Activated CD4-positive, CD25-positive, alpha-beta regulatory T cell (primary cell): ENCODE measurements at places on chromosomes 16 and 17.
A peak's percentile ranks its signal among the peaks of the same experiment; 100 is the strongest.

DNA sequence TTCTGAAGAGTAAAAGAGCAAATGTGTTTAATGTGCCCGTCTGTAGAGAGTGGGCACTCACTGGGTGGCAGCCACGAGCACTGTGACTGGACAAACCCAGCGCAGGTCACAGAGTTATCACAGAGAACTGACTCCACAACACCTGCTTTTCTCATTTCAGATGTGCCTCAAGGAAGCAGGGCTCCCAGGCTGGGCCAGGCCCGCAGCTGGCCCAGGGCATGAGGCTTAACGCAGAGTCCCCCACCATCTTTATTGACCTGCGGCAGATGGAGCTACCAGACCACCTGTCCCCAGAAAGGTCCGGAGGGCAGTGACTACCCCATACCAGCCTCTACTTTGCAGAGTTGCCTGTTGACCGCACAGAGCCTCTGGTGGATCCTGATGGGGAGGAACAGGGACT is 11.9 kb downstream of the DNAAF8 start:
- DNase-seq, result no peak

GRCh38 chr16:88732172-88732960 is 26.1 kb downstream of the CTU2 start:
- DNase-seq, result no peak

GRCh38 chr17:1239210-1239609 is 31.0 kb upstream of the BHLHA9 start:
- DNase-seq, result no peak

GRCh38 chr17:46194393-46195216 is 1.4 kb upstream of the KANSL1 start:
- DNase-seq, result peak; percentile 9

DNA sequence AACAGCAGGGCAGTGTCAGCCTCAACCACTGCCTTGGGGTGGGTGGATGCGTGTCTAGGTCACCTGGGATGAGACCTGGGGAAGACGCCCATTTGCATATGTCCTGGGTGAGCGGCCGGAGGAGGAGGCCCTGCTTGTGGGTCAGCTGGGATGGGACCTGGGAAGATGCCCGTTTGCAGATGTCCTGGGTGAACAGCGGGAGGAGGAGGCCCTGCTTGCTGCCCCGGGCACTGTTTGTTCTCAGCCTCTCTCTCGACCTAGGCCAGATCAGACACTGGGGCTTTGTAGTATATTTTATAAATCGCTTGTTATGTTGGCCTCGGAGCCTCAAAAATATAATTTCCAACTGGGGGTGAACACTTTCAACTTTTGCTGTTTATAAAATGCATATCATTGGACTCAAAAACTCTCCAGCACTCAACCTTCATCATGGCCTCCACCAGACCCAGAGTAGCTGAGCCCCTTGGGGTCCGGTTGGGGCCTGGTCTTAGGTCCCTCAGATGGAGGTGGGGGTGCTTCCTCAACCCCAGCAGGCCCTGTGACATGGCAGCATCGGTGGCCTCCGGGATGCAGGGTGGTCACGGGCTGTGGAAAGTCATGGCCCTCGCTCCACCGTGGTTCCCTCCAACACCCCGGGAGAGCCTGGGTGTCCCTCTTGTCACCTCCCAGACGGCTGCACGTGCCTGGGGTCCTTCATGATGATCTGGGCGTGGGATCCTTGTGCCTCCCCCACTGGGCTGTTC is 17.3 kb downstream of the DBNDD1 start:
- DNase-seq, result no peak

- no peak for DNase-seq
These were observed 25.2 kb downstream of the C16orf95 start for GRCh38 chr16:87291944-87292343.

DNA sequence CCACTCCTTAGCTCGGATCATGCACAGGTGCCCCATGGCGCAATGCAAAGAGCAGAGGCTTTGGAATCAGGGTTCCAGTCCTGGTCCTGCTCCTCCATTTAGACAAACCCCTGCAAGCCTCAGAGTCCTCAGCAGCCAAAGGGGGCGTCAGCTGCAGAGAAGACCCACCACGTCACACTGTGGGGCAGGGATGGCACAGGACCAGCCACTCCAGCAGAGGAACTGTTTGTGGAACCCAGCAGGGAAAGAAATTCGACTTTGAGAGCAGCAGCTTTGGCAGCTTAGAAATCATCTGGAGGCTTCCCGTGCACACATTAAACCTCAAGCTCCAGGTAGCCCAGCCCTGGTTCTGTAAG is 25.2 kb downstream of the C17orf100 start:
- DNase-seq, result no peak

GRCh38 chr17:72255481-72255880 is 134.7 kb downstream of the SOX9 start:
- DNase-seq, result no peak
